ENCODE measurements at places on chromosomes 4 and X.

- no peak for DNase-seq
These were observed 2.4 kb upstream of the PTCHD1 start for GRCh38 chrX:23332101-23332887.

DNA sequence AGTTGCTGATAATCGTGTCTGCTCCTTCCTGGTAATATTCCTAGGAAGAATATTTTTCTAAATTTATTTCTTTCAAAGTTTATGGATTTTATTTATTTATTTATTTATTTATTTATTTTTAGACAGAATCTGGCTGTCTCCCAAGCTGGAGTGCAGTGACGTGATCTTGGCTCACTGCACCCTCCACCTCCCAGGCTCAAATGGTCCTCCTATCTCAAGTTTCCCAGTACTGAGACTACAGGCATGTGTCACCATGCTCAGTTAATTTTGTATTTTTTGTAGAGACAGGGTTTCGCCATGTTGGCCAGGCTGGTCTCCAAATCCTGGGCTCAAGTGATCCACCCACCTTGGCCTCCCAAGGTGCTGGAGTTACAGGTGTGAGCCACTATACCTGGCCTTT, 48.9 kb downstream of the PDLIM5 start:
- no peak for DNase-seq

- no peak for DNase-seq
These were observed 19.9 kb upstream of the CYBB start for GRCh38 chrX:37759878-37760418.

DNA sequence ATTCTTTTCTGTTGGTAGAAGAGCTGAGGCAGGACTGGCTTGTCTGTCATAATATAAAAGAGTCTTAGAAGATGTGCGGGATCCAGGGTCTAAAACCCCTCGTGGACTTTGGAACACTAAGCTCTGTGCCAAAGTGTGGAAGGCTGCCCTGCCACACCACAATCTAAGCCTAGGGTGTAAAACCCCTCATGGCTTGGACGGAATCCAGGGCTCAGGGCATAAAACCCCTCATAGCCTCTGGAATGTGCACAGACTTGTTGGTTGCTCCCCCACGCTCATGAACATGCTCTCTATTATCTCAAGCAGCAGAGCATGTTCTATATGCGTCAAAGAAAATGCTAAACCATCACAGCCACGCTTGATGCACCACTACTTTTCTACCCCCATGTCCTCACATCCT, 483.6 kb downstream of the GABRG1 start:
- DNase-seq, result no peak

DNA sequence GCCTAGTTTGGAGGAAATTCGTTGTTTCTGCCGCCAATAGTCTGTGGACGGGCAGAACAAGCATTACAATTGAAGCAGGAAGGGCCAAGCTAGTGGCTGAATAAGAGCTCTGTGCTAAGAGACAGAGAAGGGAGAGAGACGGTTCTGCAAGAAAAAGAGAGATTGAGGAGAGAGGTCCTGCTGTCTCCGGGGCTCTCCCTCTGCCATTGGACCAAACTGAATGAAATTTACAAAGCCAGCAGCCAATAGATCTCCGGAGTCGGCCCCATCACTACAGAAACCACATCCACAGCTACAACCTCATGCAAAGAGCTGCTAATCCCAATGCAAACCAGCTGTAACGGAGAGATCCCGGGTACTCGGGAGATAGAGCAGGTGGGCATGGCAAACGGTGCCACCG, at the start of gene NLGN4X:
Gene NLGN4X (minus strand): TSS at position 148 of the 400 bp plus-strand sequence. CDS start 77,401 bp downstream, outside the sequence.
- DNase-seq, result peak; percentile 39

DNA sequence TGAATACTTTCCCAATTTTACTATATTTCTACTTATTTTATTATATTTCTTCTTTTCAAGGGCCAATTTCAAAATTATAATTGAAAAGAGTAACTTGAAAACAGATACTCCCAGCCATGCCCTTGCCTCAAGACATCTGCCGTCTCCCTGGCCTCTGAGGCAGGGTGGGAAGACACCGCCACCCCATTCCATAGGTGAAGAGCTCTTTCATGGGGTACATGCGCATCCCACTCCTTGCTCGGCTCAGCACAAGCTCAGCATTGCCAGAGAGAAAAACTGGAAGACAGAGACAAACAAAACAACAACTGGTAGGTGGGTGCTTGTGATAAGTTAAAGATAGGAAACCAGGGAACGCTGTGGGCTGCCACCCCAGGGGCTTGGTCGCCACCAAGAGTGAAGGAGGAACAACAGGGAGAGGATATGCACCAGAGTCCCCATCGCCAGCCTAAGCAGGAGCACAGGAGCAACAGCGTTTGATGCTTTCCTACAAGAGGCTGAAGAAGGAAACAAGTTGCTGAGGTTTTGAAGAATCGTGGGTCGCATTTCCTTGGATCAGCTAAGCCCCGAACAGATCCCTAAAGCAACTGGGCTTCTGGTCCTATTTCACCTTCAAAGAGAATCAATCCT, 11.3 kb downstream of the TMEM154 start:
- no peak for DNase-seq

DNA sequence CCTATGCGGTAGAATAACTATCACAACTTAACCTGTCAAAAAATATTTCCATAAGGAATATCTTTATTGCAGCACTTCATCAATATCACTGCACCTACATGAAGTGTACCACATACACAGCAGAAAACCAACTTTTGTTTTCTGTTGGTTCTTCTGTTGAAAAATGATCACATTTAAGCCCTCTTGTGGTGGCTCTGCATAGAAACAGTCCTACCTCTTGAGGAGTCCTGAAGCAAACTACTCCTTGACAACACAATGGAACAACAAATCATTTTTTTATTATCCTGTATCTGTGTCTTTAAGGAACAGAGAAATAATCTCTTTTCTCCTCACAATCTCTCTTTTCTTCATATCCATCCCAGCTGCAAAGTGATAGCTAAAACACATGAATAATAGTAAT, 39.8 kb upstream of the ATOH1 start:
- no peak for DNase-seq

GRCh38 chr4:67522851-67523671, 22.2 kb downstream of the CENPC start:
- no peak for DNase-seq

DNA sequence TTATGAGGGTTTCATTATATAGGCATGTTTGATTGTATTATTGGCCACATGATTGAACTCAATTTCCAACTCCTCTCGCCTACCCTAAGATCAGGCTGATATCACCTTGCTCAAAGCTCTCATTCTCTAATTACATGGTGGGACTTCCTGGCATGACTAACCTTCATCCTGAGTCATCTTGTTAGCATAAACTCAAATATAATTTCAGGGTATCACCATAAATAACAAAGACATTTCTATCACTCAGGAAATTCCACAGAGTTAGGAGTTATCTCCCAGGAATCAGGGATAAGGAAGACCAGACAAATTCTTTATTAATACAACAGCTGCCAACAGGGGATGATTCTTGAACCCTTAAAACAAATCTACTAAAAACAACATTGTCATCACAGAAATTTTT, 90.7 kb downstream of the NDST3 start:
- no peak for DNase-seq

DNA sequence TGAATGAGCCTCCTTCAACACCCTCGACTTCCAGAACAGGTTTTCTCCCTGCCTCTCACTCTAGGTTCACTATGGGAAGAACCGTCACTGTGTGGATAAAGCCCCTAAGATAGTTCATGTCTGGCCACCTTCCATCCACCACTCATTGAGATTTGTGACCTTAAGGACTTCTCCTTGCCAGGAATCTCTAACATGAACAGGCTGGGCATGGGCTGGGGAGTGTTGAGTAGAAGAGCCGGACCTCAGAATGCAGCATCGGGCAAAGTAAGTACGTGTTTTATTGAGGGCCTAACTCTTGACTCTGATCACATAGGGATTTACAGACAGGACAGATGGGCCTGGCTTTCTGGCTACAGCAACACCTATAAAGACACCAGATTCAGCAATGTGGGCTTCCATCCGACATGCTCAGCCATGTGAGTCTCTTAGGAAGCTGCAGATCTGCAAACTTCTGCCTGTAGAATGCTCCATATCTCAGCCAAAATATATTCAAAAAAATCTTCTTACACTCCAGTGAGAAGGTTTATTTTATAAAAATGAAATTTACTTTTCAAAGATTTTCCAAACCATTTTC, 26.4 kb upstream of the TRIM60 start:
- DNase-seq, result no peak

DNA sequence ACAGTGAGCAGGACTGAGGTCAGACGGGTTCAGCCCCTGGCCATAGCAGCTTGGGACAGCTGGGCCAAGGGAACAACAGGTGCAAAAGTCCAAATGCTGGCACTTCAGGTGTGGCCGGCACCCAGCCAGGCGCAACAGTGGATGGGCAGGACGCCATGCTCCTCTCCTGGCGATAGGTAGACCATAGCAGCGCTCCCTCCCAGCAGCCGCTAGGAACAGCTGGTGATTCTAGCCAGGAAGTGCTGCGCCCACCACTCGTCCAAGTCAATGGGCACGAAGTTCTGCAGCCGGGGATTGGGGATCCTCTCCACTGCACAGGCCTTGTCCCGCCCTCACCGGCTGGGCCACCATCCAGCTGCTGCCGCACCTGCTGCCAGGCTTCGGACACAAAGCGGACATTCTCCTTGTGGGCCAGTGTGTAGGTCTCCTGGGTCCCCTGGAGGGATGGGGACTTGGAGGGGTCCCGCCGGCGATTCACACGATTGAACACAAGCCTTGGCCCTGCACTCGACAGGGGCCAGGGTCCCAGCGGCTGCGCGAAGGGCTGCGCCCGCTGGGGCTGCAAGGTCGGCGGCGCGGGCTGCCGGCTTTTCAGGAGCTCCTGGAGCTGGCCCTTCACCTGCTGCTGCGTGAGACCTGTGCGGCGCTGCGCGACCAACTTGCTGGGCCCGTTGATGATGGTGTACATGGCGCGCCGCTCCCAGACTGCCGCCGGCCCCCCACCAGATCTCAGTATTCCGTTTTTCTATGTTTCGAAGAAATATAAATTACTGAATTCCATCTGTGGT, 227.5 kb upstream of the STK26 start:
- DNase-seq, result no peak

- DNase-seq, result no peak
These were observed 883 bp upstream of the PPM1K start for GRCh38 chr4:88285235-88285653.

- no peak for DNase-seq
These were observed 167.5 kb upstream of the MAP3K15 start for GRCh38 chrX:19682712-19683331.

GRCh38 chr4:81427344-81427821, 44.3 kb downstream of the RASGEF1B start:
- no peak for DNase-seq

- DNase-seq, result no peak
These were observed 60.4 kb downstream of the NRK start for GRCh38 chrX:105882581-105883275.

- no peak for DNase-seq
These were observed 3.6 kb upstream of the NXT2 start for GRCh38 chrX:109533005-109533404.

GRCh38 chr4:70927502-70928137, 25.5 kb downstream of the MOB1B start:
- DNase-seq, result no peak

- DNase-seq, result no peak
These were observed 585 bp upstream of the SEC24D start for GRCh38 chr4:118836301-118837120.

DNA sequence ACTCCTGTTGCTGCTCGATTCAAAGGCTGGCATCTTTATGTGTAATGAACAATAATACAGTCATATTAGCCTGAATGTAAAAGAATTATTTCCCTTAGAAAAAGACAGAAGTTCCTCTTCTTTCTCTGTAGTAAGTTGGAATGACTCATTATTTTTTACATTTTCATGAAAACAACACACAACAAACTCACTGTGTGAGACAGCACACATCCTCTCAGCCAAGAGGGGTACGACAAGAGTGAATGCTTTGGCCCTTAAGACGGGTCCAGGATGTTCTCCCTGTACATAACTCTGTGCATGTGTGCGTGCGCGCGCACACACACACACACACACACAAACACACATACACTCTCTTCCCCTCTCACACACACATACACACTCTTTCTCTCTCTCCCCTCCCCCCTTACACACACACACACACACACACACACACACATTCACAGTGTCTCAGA, 72.8 kb downstream of the MANBA start:
- DNase-seq, result no peak

DNA sequence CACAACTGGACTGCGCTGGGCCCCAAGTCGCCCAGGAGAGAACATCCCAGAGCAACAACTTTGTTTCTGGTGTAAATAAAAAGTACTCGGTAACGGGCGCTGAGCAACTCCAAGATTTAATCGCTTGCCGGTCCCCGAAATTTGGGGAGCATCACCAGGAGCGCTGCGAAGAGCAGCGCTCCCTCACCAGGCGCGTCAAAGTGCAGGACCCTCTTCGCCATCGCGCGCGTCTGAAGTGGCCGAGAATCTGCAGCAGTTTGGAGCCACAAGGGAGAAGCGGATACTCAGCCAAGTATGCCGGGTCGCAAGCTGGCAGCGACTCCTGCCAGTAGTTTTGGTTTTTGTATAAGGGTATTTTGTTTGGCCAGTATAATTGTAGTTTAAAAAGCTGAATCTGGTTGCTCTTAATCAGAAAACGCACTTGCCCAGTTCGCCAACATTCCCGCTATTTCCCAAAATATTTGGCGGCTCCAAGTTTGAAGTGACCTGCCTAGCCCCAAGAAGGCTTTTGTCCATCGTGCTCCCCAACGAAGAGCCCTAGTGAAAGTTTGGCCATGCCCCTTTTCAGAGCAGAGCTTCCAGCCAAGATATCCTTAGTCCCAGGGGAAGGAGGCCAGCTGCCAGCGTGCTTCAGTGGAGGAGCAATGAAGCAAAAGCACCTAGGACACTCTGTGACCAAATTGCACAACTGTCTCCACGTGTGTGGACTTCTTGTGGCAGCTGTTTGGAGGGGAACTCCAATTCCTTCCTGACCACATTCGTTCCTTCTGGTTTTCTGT, 557 bp upstream of the KDR start:
- DNase-seq, result no peak

GRCh38 chrX:50003927-50004326, 81.5 kb downstream of the CLCN5 start:
- no peak for DNase-seq

GRCh38 chrX:95754411-95754810, 930.2 kb upstream of the DIAPH2 start:
- no peak for DNase-seq

DNA sequence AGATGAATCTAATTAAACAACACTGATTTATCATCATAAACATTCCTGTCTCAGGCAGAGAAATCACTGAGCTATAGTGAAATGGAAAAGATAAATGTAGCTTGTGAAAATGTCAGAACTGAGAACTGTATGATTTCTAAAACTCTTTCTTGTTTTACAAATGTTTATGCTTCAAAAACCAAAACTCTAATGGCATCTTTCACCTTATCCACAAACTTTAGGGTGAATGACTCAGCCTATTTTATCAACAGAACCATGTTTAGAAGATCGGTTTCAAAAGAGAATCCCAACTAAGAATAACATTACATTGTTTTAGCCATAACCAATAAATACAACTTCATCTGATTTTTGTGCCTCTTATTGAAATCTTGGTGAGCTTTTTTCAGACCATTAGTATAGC, 21.4 kb downstream of the NKX6-1 start:
- no peak for DNase-seq

GRCh38 chrX:40440866-40441265, 139.9 kb upstream of the ATP6AP2 start:
- DNase-seq, result peak; percentile 13

All from hippocampal formation (tissue), 2 donors.